ENCODE measurements at places on chromosomes 4 and X. TPM values are rescaled to one million over a fixed set of nuclear protein-coding genes. Genes with fewer than 3 reads are reported as not detected.

Gene MED14
- total RNA-seq: 43.3 TPM

Gene ZCCHC12
- not detected for total RNA-seq

Gene IQCM
- not detected for total RNA-seq

Gene ARMCX4
- 4.7 TPM for total RNA-seq

Gene MAGEA11
- total RNA-seq: not detected

Gene P2RY8
- not detected for total RNA-seq

Gene TMEM154
- 121 TPM for total RNA-seq

Gene CYTL1
- total RNA-seq: not detected

Gene CENPU
- 5.4 TPM for total RNA-seq

Gene SASH3
- total RNA-seq: 3.3 TPM

Gene TRPC3
- 0.26 TPM for total RNA-seq

- H3K4me3 ChIP-seq: no peak overlapping the region
- H3K27me3 ChIP-seq: no peaks in the 10 kb centered on the region
- H3K27ac ChIP-seq: no peak overlapping the region
- no peak for DNase-seq
- H3K4me1 ChIP-seq: peaks cover 10% of the 10 kb centered on the region
Observed at GRCh38 chrX:38816155-38816554, 14.9 kb downstream of the MID1IP1 start.

GRCh38 chr4:79603681-79604080, 195.7 kb upstream of the GK2 start:
- H3K4me3 ChIP-seq: no peak overlapping the region
- H3K27me3 ChIP-seq: no peaks in the 10 kb centered on the region
- no peaks in the 10 kb centered on the region for H3K36me3 ChIP-seq
- peaks cover 4% of the 10 kb centered on the region for H3K4me1 ChIP-seq
- DNase-seq: no peak

DNA sequence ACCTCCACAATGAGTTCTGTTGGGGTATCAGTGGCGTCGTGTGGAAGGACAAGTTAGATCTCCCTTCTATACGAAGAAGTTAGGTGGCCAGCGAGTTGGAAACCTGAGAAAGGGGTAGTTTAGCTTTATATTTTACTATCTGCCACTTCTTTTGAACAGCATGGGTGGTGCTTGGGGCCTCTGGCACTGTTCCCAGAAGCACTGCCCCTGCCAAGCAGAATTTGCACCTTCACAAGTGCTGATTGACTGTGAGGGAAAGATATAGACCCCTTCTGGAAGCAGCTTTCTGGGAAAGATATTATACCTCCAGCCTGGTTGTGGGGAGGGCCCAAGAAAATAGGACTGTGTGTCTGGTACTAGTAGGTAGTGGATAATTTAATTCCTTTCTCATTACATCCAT, 246.9 kb downstream of the FBXO8 start:
- no peaks in the 10 kb centered on the region for H3K27me3 ChIP-seq
- no peak for DNase-seq
- H3K4me3 ChIP-seq: no peak overlapping the region
- H3K4me1 ChIP-seq: peaks cover 3% of the 10 kb centered on the region

- peak within 1 kb of the TSS; percentile 70 for H3K4me3 ChIP-seq
- peak; percentile 87 for DNase-seq
- no peaks in the 10 kb centered on the region for H3K27me3 ChIP-seq
- no peaks in the 10 kb centered on the region for H3K4me1 ChIP-seq
- peak within 1 kb of the TSS; percentile 90 for H3K27ac ChIP-seq
Observed at GRCh38 chrX:96684339-96685209, at the start of gene DIAPH2. Gene DIAPH2 (plus strand): TSS chrX:96684842.

GRCh38 chrX:40104985-40105834, 7.5 kb upstream of the BCOR start:
- H3K4me3 ChIP-seq: peak overlapping the region; percentile 72
- no peaks in the 10 kb centered on the region for H3K27me3 ChIP-seq
- no peaks in the 10 kb centered on the region for H3K36me3 ChIP-seq
- peaks cover 38% of the 10 kb centered on the region for H3K4me1 ChIP-seq

GRCh38 chrX:79084923-79085322, 59.6 kb upstream of the GPR174 start:
- H3K36me3 ChIP-seq: no peaks in the 10 kb centered on the region
- no peak overlapping the region for H3K4me3 ChIP-seq
- no peaks in the 10 kb centered on the region for H3K27me3 ChIP-seq

- no peaks in the 10 kb centered on the region for H3K4me1 ChIP-seq
- H3K36me3 ChIP-seq: no peaks in the 10 kb centered on the region
- H3K27me3 ChIP-seq: no peaks in the 10 kb centered on the region
Observed at GRCh38 chr4:150160473-150160872, 82.2 kb downstream of the DCLK2 start.

DNA sequence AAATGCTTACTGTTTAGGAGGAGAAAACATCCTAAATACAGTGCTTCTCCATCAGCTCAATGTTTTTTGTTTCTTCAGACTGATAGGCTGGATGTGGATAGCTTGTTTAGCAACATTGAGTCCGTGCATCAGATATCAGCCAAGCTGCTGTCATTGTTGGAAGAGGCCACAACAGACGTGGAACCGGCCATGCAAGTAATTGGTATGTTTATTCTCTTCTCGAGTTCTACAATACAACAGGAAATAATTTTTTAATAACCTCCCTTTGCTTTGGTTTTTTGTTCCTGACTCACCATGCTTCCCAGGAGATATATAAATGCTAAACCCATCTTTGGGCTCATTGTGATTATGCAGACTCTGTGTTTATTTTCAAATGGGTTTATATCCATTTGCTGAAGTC, 60.9 kb downstream of the ARHGEF38 start:
- no peak for DNase-seq
- no peaks in the 10 kb centered on the region for H3K36me3 ChIP-seq
- no peak overlapping the region for H3K27ac ChIP-seq

GRCh38 chrX:142001934-142002333, 98.2 kb downstream of the MAGEC1 start:
- H3K27me3 ChIP-seq: no peaks in the 10 kb centered on the region
- H3K4me1 ChIP-seq: no peaks in the 10 kb centered on the region
- H3K36me3 ChIP-seq: no peaks in the 10 kb centered on the region
- no peak overlapping the region for H3K27ac ChIP-seq

- peaks cover 12% of the 10 kb centered on the region for H3K4me1 ChIP-seq
- no peaks in the 10 kb centered on the region for H3K36me3 ChIP-seq
- H3K27me3 ChIP-seq: no peaks in the 10 kb centered on the region
- H3K27ac ChIP-seq: no peak overlapping the region
Observed at GRCh38 chr4:10656420-10656819, 28.1 kb downstream of the CLNK start.

- DNase-seq: no peak
- peaks cover 9% of the 10 kb centered on the region for H3K4me1 ChIP-seq
- H3K27ac ChIP-seq: no peak overlapping the region
- H3K4me3 ChIP-seq: no peak overlapping the region
Observed at GRCh38 chr4:151888367-151888866, 127.6 kb upstream of the GATB start.

- DNase-seq: no peak
- no peak overlapping the region for H3K27ac ChIP-seq
- no peaks in the 10 kb centered on the region for H3K27me3 ChIP-seq
- no peaks in the 10 kb centered on the region for H3K36me3 ChIP-seq
- no peak overlapping the region for H3K4me3 ChIP-seq
Observed at GRCh38 chr4:22174640-22175039, 226.1 kb upstream of the KCNIP4 start.

- no peak for DNase-seq
- H3K27me3 ChIP-seq: no peaks in the 10 kb centered on the region
- no peaks in the 10 kb centered on the region for H3K4me1 ChIP-seq
- no peak overlapping the region for H3K4me3 ChIP-seq
- no peak overlapping the region for H3K27ac ChIP-seq
Observed at GRCh38 chrX:52424656-52425055, 55.8 kb downstream of the XAGE2 start.

GRCh38 chr4:45453258-45453853, 670.5 kb downstream of the GABRG1 start:
- no peak for DNase-seq
- H3K27me3 ChIP-seq: no peaks in the 10 kb centered on the region
- no peak overlapping the region for H3K4me3 ChIP-seq
- no peaks in the 10 kb centered on the region for H3K4me1 ChIP-seq
- no peak overlapping the region for H3K27ac ChIP-seq
- H3K36me3 ChIP-seq: no peaks in the 10 kb centered on the region

GRCh38 chrX:41314881-41315280, 19.1 kb upstream of the DDX3X start:
- no peaks in the 10 kb centered on the region for H3K36me3 ChIP-seq
- H3K27ac ChIP-seq: no peak overlapping the region
- DNase-seq: no peak

GRCh38 chrX:71510161-71510560, 22.7 kb upstream of the OGT start:
- H3K4me3 ChIP-seq: no peak overlapping the region
- DNase-seq: no peak
- no peak overlapping the region for H3K27ac ChIP-seq
- H3K4me1 ChIP-seq: no peaks in the 10 kb centered on the region
- no peaks in the 10 kb centered on the region for H3K36me3 ChIP-seq

DNA sequence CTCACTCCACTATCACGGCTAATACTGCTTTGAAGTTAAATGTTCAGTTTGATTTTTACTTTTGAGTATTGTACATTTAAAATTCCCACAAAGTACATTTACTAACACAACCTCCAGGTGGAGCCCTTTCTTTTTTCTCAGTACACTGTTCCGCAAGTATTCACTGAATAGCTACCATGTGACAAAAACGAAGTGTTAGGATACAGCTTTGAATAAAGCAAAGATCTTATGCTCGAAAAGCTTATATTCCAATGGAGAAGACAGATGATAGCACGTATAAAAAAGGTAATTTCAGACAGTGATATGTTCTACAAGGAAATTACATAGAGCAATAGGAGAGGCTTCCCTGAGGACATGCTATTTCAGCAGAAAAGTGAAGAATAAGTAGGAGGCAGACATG, 60.7 kb upstream of the ABCG2 start:
- H3K4me3 ChIP-seq: no peak overlapping the region
- DNase-seq: no peak
- no peak overlapping the region for H3K27ac ChIP-seq

GRCh38 chr4:13733817-13734216, 106.3 kb upstream of the BOD1L1 start:
- no peaks in the 10 kb centered on the region for H3K36me3 ChIP-seq
- H3K27ac ChIP-seq: no peak overlapping the region
- no peak overlapping the region for H3K4me3 ChIP-seq
- H3K27me3 ChIP-seq: no peaks in the 10 kb centered on the region

DNA sequence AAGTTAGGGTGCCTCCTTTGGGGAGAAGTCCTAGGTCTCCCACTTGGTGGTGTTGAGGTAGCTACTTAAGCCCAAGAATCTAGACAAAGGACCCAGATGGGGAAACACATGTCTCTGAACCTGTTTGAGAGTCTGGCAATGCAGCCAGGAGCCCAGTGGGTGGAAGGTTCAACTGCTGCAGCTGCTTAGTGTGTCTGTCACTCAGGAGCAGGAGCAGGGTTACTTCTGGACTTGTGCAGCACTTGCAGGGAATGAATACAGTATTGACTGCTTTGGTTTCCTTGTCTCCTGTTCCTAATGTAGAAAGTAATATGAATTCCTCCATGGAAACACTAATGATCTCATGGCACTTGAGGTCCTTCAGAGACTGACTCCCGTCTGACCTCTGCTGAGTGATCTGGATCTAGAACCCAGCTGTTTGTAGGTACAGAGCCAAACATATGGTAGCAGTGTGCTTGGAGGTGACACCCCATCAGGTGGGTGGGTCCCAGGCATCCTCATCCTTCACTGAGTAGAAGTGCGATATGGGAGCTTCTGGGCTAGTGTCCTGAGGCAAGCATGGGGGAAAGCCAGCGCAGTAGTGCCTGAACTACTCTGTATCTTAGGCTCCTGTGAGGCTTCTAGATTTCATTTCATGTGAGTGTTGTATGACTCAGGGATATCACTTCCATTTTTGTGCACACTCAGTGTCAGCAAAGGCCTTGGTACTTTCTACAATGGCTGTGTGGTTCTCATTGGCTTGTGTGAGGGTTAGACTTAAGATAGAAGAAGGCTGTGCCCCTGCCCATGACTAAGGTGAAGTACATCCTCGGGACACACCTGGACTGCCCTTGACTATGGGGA, 85.0 kb upstream of the WDR1 start:
- DNase-seq: no peak
- H3K4me1 ChIP-seq: no peaks in the 10 kb centered on the region
- no peaks in the 10 kb centered on the region for H3K36me3 ChIP-seq
- no peak overlapping the region for H3K4me3 ChIP-seq

DNA sequence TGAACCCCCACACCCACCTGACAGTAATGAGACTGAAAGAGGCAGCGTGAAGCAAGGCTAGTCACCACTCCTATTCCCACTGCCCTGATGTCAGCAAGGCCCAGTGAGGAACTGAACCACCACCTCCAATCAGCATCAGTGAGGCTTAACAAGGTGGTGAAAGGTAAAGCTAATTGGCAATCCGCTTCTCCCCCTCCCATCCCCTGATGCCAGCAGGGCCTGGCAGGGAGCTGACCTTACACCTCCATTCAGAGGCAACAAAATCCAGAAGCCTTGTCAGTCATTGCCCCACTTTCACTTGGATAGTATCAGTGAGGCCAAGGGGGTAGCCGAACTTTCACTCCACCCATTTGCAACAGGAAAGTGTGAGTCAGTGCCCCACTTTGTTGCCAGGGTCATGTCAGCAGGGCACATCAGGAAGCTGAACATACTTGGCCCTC, 60.8 kb downstream of the AWAT2 start:
- no peak overlapping the region for H3K4me3 ChIP-seq
- no peak overlapping the region for H3K27ac ChIP-seq
- no peaks in the 10 kb centered on the region for H3K4me1 ChIP-seq
- H3K36me3 ChIP-seq: no peaks in the 10 kb centered on the region

GRCh38 chrX:40474205-40474626, 106.6 kb upstream of the ATP6AP2 start:
- H3K27ac ChIP-seq: no peak overlapping the region
- H3K4me3 ChIP-seq: no peak overlapping the region
- DNase-seq: no peak
- no peaks in the 10 kb centered on the region for H3K36me3 ChIP-seq

DNA sequence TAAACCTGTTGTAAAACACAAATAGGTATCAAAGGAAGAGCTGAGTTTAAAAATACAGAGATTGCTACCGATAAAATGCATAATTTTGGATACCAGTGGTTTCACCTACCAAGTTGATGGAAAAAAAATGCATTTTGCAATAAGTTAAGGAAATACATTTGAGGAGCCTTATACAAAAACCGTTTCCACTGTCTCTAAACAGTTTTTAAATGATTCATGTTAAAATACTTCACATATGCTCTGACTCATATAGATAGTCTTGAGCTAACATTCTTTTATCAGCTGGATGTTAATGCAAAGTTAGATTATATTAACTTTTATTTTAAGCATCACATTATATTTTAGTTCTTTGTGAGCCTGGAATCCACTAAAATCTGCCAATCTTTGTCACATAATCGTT, 50.6 kb upstream of the ANKRD17 start:
- no peak overlapping the region for H3K27ac ChIP-seq
- no peaks in the 10 kb centered on the region for H3K4me1 ChIP-seq
- DNase-seq: no peak
- H3K36me3 ChIP-seq: no peaks in the 10 kb centered on the region
- H3K27me3 ChIP-seq: no peaks in the 10 kb centered on the region
- H3K4me3 ChIP-seq: no peak overlapping the region

- no peak for DNase-seq
- H3K36me3 ChIP-seq: no peaks in the 10 kb centered on the region
- no peak overlapping the region for H3K4me3 ChIP-seq
- no peaks in the 10 kb centered on the region for H3K27me3 ChIP-seq
- no peaks in the 10 kb centered on the region for H3K4me1 ChIP-seq
Observed at GRCh38 chr4:137651128-137651527, 118.8 kb upstream of the PCDH18 start.
